ENCODE measurements at places on chromosomes 6 and 20.

GRCh38 chr6:142501795-142502194 lies 200.0 kb downstream of the ADGRG6 start:
- DNase-seq: no peak

GRCh38 chr20:10637563-10637962 lies 36.2 kb downstream of the JAG1 start:
- DNase-seq: no peak

GRCh38 chr6:99330159-99330558 lies 19.3 kb downstream of the FAXC start:
- DNase-seq: no peak

DNA sequence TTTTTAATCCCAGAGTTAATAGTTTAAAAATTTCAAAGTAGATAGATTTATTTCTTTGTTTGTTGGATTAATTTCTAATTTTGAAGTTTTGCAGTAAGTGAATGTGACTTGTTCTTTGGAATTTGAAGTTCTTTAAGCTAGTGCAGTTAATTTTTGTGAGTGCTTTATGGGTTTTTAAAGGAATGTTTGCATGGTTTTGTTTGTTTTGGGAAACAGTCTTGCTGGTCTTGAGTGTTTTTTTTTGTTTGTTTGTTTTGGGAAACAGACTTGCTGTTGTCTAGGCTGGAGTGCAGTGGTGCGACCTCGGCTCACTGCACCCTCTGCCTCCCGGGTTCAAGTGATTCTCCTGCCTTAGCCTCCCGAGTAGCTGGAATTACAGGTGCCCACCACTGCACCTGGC lies 9.5 kb downstream of the PANK2 start:
- DNase-seq: no peak

- no peak for DNase-seq
Observed at GRCh38 chr20:19735446-19735845, 22.6 kb upstream of the RIN2 start.

- no peak for DNase-seq
Observed at GRCh38 chr6:138520463-138520862, 21.2 kb upstream of the NHSL1 start.

GRCh38 chr6:140388815-140389214 lies 1014.4 kb upstream of the CITED2 start:
- DNase-seq: no peak

All from DMS79 (cell line).